ENCODE measurements at places on chromosomes 13 and 19.

DNA sequence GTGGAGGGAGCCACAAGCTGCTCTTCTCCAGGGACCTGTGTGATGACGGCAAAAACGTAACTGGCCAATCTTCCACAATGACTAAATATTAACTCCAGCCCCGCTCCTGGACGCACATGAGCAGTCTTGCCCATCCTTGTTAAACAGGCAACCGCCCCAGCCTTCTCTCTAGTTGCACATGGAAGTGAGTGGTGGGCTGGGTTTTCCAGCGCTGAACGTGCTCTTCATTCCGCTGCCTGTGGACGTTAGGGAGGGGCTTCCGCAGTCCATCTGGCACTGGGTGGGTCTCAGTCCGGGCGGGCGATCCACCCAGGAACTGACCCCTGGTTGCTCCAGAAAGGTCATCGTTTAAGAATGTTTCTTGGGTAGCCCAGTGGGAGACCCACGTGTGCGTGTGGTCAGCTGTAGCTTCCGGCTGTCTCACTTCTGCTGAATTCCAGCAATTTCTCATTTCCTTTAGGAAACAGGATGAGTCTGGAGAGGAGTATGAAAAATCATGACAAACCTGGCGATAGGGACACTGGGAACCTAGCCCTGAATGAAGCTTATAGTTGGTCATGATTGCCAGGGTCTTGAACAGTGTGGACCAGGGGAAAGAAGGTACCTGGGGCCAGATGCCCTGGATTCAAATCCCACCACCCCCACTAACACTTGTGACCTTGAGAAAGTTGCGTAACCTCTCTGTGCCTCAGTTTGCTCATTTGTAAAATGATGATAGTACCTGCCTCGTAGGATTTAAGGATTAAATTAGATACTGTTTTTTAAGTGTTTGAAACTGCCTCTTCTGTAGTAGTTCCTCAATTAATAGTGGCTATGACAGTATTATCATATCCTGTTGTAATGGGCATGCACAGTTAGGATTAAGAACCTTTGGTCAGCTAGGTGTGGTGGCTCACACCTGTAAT, 92.6 kb downstream of the SIPA1L3 start:
- peak; percentile 99 for DNase-seq

DNA sequence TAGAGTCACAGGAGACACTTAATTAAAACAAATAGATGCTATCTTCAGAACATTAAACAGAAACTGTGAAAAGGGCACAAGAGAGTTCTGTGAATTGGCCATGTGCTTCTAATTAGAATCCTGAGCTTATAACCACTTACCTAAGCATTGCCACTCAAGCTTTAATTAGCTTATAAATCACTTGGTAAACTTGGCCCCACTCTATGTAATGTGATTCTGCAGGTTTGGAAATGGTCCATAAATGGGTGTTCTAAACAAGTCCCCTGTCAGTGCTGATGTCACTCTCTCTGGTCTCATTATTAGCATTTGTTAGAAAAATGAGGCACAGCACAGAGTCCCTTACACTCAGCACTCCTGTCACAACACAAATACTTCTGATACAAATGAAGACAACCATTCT, 18.0 kb downstream of the ZNF91 start:
- DNase-seq: no peak

- peak; percentile 2 for DNase-seq
Observed at GRCh38 chr13:96575423-96576320, 418.6 kb downstream of the OXGR1 start.

- DNase-seq: no peak
Observed at GRCh38 chr19:4431808-4432674, 25.6 kb downstream of the UBXN6 start.

DNA sequence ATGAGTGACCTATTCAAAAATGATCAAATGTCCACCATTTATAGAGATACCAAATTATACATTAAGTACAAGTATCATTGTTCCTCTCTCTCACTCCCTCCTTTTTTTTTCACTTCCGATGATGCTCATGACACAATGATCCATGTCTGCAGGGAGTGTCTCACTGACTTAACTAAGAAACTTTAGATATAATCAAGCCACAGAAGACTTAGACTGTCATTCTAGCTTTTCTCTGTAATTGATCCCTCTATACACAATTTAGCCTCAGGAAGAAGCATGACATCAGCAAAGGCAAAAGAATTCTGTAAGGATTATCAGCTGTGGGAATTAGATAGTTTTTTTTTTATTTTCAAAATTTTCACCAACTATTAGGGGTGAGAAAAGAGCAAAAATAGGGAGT, 734.9 kb upstream of the PCDH9 start:
- no peak for DNase-seq

DNA sequence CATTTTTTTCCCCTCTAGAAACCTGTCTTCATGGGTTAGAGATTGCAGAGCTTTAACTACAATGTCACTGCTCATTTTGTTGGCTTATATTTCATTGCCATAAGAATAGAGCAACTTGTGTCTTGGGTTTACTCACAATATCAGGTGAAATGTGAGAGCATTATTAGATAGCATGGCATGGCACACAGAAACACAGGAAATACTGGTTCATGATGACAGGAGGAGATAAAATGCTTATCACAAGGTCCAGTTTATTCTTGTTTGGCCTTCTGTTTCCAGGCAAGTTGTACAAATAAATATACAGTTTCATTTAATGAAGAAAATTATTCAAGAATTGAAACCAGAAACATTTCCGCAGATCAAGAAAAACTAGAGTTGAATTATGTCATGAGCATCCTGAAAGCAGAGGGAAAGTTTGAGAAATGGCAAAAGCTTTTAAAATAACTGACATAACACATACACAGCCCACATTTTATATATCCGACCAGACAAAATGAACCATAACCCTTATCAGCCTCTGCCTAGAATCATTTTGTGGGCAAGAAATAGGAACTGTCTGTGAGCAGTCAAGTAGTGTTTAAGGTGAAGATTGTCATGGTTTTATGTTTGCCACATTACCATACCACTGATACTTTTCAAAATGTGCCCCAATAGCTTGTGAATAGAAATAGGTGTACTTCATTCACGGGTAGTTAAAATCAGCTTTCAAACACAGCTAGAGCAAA, 297.9 kb upstream of the ARGLU1 start:
- no peak for DNase-seq

DNA sequence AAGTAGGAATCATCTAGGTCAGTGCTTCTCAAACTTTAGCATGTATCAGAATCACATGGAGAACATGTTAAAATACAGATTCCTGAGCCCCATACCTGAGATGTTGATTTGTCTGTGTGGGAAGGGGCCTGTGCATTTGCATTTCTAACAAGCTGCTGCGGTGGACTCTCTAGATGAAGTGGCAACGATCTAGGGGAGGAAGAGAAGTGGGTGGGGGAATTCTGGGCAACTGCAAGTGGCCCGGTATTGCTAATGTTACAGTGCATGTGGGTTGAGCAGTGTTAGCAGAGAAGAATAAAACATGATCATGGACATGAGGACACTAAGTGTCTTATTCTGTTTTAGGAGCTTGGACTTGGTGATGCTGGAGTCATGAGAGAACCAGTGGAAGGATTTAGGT, 329.0 kb downstream of the OLFM4 start:
- no peak for DNase-seq

GRCh38 chr13:68588623-68589022, 1358.5 kb upstream of the PCDH9 start:
- DNase-seq: no peak

GRCh38 chr13:105334211-105334610, 1201.3 kb downstream of the EFNB2 start:
- DNase-seq: peak; percentile 67

GRCh38 chr13:106602178-106602577, 34.2 kb upstream of the ARGLU1 start:
- no peak for DNase-seq

GRCh38 chr19:18433735-18434398, 4.1 kb downstream of the ISYNA1 start:
- DNase-seq: no peak

- no peak for DNase-seq
Observed at GRCh38 chr19:17289489-17289888, 7.8 kb downstream of the ANKLE1 start.

GRCh38 chr19:55305983-55306562, 19.1 kb downstream of the TMEM150B start:
- no peak for DNase-seq

- DNase-seq: no peak
Observed at GRCh38 chr19:4986056-4986455, 17.1 kb downstream of the KDM4B start.

DNA sequence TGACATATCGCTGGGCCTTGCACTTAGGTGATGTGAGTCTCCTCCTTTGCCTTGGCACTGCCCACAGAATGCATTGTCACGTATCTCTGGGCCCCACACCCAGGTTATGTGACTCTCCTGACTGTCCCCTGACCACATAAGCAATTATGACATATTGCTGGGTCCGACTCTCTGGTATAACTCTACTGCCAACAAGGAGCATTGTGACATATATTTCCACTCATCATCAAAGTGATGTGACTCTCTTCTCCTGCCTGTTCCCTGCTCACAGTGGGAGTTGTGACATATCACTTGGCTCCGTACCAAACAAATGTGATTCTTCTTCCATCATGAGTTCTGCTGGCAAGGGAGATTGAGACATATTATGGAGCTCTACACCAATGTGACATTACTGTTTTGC, 15.4 kb upstream of the ZNF681 start:
- no peak for DNase-seq

- no peak for DNase-seq
Observed at GRCh38 chr19:8209462-8210378, 550 bp downstream of the CERS4 start.

GRCh38 chr13:27578121-27579030, 42.0 kb downstream of the LNX2 start:
- peak; percentile 39 for DNase-seq

- no peak for DNase-seq
Observed at GRCh38 chr19:51140441-51140840, 1.7 kb upstream of the SIGLEC7 start.

GRCh38 chr19:38206006-38206745, 17.8 kb downstream of the DPF1 start:
- DNase-seq: no peak

- no peak for DNase-seq
Observed at GRCh38 chr19:18629166-18630088, 7.4 kb upstream of the KLHL26 start.

DNA sequence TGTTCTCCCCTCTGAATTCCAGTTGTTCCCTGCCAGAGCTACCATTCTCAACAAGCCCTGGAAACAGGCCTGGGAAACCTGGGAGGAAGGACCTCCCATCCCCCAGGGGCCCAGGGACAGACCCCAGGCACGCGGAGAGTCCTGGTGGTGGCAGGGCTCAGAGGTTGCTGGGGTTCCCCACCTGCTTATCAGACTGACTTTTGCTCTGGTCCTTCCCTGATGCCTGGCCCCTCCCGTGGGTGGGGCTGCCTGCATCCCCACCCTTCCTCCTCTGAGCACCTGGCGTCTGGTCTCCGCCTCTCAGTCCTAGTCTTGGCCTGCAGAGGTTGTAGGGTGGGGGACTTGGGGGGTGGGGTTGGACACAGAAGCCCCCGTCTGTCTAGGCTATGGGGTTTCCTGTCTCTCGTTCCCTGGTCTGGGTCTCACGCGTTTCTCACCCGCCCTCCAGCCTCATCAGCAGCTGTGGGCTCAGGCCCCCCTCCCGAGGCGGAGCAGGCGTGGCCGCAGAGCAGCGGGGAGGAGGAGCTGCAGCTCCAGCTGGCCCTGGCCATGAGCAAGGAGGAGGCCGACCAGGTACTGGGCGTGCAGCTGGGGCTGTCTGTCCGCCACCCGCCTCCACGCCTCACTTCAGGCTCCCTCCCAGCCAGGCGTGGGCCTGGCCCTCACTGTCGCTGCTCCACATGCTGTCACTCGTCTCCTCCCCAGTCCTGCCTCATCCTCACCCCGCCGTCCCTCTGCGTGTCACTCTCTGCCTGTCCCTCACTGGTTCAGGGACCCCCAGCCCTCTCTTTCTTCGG, 13.6 kb downstream of the EPN1 start:
- no peak for DNase-seq

DNA sequence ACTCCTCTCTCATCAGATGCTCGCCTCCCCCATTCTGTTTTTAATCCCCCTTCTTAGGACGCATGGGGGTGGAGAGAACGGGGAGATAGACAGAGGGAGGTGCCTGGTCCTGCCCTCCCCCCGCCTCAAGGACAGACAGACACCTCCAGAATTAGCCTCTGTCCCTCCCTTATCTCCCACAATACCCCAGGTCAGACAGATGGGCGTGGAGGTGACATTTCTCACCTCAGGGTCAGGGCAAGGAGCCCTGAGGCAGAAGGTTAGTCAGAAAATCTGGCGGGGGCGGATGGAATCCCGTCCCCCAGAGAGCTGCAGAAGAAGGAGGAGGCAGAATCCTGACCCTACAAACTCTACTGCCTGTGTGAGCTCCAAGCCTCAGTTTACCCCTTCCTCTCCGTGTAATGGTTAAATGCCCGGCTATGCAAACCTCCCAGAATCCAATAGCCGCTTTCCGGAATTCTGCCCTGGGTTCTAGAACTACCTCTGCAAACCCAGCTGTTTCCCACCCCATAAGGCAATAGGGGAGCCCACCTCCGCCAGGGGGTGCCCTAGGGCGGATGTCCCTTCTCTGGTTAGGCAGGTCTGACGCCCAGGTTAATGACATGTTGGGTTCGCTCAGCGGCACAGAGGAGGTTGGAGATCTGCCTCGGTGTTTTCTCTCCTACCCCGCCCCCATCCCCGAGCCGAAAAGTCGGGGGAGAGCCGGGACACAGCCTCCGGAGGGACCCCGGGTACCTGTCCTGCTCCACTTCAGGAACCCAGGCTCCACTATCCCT, 900 bp downstream of the PPP1R13L start:
- DNase-seq: peak; percentile 54

DNA sequence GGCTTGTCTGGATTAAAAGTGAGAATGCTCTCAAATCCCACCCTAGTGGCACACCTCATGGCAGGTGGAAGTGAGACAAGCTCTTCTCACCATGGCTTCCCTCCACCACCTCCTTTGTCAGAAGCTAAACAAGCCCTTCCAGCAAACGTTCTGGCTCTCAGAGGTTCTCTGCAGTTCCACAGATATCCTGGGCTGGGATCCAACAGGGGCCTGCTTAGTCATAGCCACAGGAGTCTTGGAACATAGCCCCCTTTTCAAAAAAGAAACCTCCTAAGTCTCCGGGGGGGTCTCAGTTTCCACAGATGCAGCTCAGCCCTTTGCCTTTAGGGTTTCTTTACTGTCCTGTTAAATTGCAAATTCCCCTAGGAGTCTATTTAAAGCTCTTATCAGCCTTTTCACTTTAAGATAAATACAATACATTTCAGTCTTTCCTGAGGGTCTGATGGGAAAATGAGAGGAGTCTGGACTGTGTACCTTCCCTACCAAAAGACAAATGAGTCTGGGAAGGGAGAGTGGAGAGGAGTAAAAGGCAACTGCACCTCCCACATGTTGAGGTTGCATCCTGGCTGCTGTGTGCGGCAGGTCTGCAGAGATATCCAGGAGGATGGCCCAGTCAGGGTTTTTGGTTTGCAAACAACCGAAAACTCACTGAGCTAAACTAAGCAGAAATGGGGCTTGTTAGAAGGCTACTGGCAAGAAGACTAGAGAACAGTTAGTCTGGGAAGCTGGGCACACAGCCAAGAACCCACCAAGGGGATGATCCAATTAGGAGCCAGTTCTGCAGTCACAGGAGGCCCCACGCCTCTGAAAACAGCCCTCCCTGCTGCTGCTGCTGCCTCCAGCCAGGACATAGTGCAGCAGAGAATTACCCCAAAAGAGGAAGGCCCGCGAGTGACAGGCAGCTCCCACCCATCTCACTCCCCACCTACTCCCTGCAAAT, 41.4 kb upstream of the SERP2 start:
- peak; percentile 84 for DNase-seq

All from M059J (cell line).